ENCODE measurements at places on chromosomes 5 and 9.

DNA sequence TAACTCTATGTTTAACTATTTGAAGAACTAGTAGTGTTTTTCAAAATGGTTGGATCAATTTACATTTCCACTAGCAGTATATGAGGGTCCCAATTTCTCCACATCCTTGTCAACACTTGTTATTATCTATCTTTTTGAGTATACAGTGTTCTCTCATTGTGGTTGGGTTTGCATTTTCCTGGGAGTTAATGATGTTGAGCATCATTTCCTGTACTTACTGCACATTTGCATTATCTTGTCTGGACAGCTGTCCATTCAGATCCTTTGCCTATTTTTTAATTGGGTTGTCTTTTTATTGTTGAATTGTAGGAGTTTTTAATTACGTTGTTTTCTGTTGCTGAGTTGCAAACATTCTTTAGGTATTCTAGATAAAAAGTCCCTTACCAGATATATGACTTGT is 103.4 kb upstream of the LRRTM2 start:
- no peak for DNase-seq

- DNase-seq: peak; percentile 96
Observed at GRCh38 chr5:149320791-149321330, 24.4 kb upstream of the GRPEL2 start.

- no peak for DNase-seq
Observed at GRCh38 chr9:109974143-109974917, 194.3 kb downstream of the PALM2AKAP2 start.

DNA sequence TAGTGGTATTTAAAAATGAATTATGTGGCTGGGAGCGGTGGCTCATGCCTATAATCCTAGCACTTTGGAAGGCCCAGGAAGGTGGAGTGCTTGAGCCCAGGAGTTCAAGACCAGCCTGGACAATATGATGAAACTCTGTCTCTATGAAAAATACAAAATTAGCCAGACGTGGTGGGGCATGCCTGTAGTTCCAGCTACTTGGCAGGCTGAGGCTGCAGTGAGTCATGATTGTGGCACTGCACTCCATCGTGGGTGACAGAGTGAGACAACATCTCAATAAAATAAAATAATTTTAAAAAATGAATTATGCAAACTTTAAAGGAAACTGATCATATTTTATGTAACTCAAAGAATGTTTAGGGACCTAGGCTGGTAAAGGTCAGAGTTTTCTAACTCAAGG is 310.8 kb upstream of the DMRT1 start:
- no peak for DNase-seq

- no peak for DNase-seq
Observed at GRCh38 chr5:175556794-175557193, 78.4 kb downstream of the SFXN1 start.

DNA sequence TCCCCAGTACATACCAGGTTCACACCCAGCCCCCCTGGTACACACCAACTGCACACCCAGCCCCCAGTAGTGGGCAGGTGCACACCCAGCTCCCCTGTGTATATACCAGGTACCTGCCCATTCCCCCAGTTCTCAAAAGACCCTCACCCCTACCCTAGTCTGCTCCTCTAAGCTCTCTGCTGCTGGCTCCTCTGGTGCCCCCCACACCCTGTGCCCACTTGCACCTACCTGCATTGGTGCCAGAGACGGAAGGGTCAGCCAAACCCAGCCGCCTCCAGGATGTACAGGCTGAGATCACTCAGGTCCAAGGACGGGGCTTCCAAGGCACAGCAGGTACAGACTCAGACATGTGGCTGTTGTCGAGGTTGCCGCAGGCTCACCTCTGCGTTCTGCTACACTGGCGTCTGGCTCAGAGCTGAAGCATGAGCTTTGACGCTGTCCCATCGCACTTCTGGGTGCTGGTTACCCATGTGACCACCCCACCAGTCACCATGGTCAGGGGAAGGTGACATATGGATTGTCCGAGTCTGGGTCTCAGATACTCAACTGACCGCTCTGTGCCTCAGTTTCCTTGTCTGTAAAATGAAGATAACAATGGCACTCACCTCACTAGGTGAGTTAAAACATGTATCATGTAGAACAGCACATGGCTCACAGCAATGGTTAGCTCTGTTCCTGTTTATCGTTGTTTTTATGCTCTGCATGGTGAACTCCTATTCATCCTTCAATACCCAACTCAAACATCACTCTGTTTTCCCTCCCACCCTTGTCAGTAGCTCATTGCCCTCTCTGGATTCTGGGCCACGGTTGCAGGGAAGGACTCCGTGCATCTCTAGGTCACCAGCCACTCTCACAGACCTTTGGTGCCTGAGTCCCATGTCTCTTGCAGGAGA is 45.3 kb upstream of the SUSD3 start:
- DNase-seq: no peak

DNA sequence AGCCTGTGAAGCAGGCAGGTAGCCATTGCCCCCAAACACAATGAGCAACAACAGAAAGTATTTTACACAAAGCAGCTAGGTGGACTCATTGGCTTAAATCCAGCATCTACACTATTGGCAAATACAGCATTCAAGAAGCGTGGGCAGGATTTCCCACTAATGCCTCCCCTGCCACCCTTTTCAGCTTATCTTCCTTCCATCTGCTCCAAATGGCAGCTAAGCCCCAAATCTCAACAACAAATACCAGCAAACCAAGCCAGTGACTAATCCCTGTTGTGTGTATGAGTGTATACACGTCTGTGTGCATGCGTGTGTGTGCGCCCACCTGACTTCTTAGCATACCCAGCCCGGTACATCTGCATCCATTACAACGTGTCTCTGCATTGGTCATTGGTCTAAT is 151.2 kb upstream of the WWC1 start:
- no peak for DNase-seq

DNA sequence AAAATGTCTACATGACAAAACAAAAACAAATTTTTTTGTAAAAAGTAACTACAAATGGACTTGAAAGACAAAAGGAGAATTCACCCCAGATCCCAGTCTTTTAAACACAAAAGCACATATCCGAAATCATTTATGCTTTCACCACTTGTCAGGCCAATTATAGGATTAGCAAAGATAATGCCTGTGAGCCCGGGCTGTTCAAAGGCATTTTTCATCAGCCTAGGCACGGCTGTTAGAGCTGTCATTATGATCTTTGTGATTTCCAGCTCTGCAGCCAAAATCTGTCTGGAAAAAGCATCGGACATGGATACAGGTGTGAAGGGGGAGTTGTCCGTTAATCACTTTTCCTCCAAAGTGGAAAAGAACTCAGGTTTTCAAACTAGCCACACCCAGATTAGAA is 23.6 kb upstream of the RAB14 start:
- DNase-seq: no peak

DNA sequence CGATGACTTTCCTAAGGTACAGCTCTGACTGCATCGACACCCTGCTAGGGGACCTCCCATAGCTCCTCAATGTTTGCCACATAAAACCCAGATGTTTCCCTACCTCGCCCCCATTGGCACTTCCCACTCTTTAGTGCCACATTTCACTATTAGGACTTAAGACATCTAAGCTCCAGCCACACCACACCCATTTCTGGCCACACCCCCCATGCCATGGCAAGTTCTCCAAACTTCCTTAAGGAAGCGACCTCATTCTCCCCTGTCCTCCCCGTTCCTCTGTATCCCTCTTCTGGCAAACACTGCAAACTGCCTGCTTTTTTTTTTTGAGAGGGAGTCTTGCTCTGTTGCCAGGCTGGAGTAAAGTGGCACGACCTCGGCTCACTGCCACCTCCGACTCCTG is 62.9 kb downstream of the USP20 start:
- no peak for DNase-seq

- no peak for DNase-seq
Observed at GRCh38 chr5:170591054-170591453, 87.2 kb downstream of the KCNIP1 start.

GRCh38 chr5:95280401-95281095 is 4.3 kb downstream of the MCTP1 start:
- no peak for DNase-seq

GRCh38 chr5:10760096-10760920 is 726 bp downstream of the DAP start:
- DNase-seq: peak; percentile 51

DNA sequence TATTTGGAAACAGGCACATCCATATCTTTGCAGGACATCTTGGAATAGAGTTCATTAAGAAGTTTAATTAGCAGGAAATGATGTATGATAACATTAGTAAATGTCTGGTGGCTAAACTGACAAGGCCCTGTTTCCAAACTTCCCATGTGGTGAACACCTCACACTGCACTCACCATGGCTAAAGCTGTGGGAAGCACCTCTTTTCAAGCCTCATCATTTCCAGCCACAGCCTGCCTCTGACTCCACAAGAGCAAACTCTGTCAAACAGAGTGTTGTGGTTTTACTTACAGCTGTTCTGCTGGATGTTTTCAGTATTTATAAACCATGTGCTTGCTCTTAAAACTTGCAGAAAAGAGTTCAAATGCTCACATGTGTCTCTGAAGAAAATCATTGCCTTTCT is 14.9 kb upstream of the NDUFB6 start:
- DNase-seq: peak; percentile 13

DNA sequence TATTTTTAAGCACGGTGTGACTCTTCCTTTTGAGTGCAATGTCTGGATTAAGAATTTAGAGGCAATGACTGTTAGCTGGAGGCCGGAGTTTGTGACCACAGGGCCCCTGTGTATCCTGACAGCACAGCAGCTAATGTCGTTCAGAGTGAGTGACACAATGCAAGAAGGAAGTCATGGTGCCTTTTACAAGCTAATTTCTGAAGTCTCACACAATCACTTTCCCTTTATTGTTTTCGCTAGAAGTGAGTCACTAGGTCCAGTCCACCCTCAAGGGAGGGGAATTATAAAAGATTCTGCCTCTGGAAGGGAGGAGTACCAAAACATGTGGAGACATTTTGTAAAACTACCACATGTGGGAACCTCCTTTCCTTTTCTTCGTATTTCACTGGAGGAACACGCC is 185.5 kb upstream of the FGF10 start:
- DNase-seq: no peak

- DNase-seq: peak; percentile 92
Observed at GRCh38 chr9:129225815-129226214, 47.8 kb upstream of the IER5L start.

DNA sequence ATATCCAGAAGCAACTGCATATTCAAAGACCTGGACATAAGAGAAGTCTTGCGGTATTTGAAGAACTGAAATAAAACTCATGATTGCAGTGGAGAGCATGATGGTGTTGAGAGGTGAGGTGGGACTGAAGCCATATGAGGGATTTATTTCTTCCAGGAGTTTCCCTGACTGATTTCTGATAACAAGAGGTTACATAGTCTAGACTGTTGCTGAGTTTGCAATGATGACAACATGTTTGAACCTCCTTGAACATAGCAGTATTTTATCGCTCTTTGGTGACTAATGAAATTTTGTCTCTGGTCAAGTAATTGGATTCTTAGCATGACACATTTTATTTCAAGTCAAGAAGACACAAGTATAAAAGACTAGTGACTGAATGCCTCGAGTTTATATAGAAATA is 61.8 kb downstream of the ACTBL2 start:
- peak; percentile 60 for DNase-seq

DNA sequence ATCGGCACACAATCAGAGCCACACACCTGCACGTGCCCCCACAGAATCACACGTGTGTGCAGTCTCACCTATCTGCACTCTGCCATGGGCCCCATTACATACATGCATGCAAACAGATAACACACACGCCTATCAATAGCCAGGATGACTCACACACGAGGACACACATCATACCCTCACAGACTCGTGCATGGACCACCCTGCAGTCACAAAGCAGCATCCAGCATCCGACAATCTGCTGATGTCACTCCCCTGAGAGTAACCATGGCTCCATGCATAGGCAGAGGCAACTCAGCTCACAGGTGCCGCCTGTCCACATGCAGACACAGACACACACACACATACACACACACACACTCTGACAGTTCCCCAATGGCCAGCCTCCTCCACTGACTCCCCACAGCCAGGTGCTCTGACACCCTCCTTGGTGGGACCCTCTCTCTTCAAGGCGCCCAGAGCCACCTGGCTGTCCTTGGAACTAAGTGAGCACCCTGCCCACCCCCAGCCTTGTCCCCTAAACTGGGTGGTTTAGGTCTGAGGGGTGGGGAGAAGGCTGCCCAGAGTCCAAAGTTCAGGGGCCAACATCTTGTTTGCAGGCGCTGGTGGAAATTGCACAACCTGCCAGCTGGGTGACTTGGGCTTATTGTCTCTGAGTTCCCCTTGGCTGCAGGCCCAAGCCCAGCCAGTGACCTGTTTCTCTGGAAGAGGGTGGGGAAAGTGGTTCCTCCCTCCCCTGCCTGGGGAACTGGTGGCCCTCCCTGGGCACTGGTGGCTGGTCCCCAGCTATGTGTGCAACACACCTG is 34.6 kb upstream of the NEK6 start:
- no peak for DNase-seq

DNA sequence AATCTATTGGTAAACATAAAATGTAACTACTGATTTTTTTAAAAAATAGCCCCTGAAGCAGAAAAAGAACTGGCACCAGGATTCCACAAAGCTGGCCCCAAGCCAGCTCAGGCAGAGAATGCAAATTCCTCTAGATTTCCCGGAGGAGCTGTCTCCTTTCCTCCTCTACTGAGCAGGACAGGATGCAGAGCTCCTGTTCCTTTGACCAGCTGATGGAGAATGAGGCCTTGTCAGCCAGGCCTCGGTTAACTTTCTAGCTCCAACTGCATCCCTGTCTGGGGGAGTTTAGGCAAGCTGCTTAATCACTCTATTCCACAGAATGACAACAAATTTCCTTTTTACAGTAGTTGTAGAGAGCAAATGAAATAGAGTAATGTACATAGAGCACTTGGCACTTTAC is 155.5 kb downstream of the GNAQ start:
- DNase-seq: peak; percentile 44

GRCh38 chr9:125258832-125259534 is 2.6 kb upstream of the GAPVD1 start:
- DNase-seq: no peak

- no peak for DNase-seq
Observed at GRCh38 chr9:137306066-137306849, 4.2 kb upstream of the NRARP start.

DNA sequence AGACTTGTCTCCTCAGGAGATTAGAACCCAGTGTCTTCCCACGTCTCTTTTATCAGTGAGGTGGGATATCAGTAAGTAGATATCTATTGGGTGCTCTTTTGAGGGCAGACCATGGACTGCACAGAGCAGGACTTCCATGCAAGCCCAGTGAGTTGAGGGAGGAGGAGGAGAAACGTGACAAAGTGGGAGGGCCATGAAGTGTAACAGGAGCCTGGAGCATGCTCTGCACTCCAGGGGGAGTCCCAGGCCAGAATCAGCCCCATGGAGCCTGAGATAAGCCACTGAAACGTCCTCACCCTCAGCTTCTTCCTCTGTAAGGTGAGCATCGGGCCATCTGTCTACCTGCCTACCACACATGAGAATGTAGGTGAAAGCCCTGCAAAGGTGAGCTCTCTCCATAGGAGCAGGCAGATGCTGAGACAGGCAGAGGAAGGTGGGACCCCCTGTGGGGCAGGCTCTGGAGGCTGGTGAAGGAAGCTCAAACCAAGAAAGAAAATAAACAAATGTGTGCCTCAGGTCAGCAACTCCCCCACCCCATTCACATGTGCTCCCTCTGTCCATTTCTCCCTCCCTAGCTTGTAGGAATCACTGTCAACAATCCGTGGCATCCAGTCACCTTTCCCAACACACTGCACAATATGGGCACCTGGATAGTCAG is 87.4 kb downstream of the NRG2 start:
- no peak for DNase-seq

GRCh38 chr5:165014439-165014838 is 1509.0 kb downstream of the MAT2B start:
- no peak for DNase-seq

Data from fibroblast of skin of abdomen (primary cell).